ENCODE measurements at places on chromosomes 12 and 14.

DNA sequence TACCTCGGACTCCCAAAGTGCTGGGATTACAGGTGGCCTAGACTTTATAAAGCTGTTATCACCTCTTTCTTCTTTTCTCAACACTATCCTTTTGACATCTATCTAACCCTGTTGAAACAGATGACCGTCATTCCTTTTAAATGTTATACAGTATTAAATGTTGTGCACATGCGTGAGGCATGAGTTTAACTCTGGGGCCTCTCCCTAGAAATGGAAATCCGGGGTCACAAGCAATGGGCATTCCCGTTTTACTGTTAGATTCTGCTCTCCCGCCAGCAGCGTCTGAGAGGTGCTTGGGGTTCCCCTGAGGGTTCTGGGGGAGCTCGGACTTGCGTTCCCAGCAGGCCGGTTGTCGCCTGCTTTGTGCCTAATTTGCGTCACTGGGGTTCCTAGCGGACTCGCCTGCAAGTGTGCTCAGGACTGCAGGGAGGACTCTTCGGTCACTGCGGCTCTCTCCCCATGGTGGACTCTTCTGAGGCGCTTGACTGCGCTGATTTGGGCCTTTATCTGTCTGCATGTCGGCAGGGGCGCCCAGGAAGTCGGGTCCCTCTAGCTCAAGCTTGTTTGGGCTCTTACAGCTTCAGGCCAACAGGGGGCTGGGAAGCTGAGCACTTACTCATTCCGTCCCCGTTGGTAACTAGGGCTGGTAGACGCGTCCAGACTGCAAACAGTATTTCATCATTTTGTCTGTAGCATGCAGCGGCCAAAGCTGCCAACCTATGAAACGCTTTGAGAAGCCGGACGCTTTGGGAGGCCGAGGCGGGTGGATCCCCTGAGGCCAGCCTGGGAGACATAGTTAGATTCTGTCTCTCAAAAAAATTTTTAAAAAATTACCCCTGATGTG lies 1.2 kb upstream of the RAN start:
- DNase-seq: peak; percentile 86

GRCh38 chr14:32991691-32992090 lies 53.0 kb downstream of the NPAS3 start:
- no peak for DNase-seq

- DNase-seq: peak; percentile 52
Measured at GRCh38 chr14:50955373-50956043, 11.2 kb upstream of the PYGL start.

- no peak for DNase-seq
Measured at GRCh38 chr14:67253076-67253635, 11.9 kb downstream of the PALS1 start.

GRCh38 chr14:85359505-85359904 lies 170.4 kb upstream of the FLRT2 start:
- no peak for DNase-seq

DNA sequence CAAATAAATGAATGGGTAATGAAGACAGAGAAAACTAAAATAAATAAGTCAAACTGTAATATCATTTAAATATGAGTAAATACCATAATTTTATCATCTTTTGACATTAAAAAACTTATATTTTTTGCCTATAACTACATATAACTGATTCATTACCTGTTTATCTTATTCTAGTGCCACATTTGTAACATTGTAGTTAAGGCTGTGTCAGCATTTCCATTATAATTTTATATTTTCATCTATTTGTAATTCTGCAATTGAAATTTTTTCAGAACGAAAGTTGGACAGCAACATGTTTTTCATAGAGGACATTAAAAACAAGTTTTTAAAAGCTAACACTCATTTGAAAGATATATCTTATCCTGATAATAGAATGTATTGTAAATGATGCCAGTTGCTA lies 1286.5 kb downstream of the LRFN5 start:
- no peak for DNase-seq

- no peak for DNase-seq
Measured at GRCh38 chr14:78834766-78835451, 664.7 kb downstream of the NRXN3 start.

GRCh38 chr12:89863493-89863938 lies 154.9 kb upstream of the ATP2B1 start:
- peak; percentile 34 for DNase-seq

- no peak for DNase-seq
Measured at GRCh38 chr14:24630872-24631477, 3.0 kb downstream of the GZMB start.

DNA sequence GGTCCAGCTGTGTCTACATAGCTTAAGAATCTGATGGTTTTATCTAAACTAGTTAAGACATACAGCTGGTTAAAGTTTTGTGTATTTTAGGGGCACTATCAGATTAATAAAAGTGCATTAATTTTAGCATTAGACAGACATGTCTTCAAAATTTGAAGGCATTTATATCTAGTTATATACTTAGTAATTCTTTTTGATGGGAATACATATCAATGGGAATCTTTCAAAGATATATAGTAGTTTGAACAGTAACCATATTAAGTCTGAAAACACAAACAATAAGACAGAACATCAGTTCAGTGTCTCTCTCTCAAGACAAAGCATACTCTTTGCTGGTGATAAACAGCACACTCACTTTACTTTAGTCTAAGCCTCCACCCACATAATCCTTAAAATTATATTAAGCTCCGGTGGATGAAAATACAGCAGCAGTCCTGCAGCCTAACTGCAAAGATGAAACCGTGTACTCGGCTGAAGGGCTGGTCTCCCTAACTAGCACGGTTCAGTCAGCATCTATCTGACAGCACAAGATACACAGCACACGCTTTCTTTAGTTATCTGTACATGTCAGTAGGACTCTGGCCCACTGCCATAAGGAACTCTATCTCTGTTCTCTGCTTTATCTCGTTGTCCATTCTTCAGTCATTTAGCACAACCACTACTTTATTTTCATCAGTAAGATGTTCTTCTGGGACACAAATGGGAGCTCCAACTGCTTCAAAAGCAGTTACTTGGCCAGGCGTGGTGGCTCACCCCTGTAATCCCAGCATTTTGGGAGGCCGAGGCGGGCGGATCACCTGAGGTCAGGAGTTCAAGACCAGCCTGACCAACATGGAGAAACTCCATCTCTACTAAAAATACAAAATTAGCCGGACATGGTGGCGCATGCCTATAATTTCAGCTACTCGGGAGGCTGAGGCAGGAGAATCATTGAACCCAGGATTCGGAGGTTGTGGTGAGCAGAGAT lies 80.5 kb downstream of the MED13L start:
- DNase-seq: no peak

DNA sequence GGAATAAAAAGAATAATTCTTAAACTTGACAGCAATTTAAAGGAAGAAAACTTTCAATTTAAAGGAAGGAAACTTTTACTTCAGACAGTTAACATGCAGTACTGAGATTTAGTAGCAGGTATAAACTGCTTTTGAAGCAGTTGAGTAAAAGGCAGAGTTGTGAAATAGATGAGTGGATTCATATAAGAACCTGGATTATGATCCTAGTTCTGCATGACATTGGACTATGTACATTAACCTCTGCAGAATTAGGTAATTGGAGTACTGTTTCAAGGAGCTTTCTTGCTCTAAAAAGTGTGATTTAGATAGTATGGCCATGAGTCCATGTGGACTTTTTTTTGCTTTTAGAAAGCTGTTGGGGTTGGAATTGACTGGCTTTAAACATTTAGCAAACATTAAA lies 29.7 kb downstream of the ATP2A2 start:
- DNase-seq: no peak

DNA sequence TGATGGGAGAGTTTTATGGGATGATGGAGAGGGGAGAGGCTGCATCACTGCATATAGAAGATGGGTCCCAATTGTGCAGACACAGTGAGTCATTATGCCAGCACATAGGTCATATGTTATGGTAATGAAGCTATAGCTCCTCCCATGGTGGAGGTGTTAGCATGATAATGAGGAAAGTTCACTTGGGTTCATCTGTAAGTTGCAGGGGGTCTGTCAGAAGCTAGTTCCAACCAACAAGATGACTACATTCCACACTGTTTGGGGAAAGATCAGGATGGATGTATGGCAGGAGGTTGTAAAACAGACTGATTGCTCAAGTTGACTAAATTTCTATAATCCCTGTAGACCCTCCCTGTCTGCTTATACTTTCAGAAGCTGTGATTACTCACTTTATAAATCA lies 561.3 kb downstream of the C12orf50 start:
- DNase-seq: no peak

GRCh38 chr12:125149160-125150108 lies 84.2 kb downstream of the AACS start:
- DNase-seq: peak; percentile 80

DNA sequence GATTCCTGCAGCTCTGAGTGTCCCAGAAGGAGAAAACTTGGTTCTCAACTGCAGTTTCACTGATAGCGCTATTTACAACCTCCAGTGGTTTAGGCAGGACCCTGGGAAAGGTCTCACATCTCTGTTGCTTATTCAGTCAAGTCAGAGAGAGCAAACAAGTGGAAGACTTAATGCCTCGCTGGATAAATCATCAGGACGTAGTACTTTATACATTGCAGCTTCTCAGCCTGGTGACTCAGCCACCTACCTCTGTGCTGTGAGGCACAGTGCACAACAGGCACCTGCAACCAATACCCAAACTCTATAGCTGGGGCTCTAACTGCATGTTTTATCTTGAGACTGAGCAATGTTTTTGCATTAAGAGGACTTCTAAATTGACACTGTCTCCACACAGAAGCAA lies 379.2 kb upstream of the OR4E1 start:
- DNase-seq: no peak

DNA sequence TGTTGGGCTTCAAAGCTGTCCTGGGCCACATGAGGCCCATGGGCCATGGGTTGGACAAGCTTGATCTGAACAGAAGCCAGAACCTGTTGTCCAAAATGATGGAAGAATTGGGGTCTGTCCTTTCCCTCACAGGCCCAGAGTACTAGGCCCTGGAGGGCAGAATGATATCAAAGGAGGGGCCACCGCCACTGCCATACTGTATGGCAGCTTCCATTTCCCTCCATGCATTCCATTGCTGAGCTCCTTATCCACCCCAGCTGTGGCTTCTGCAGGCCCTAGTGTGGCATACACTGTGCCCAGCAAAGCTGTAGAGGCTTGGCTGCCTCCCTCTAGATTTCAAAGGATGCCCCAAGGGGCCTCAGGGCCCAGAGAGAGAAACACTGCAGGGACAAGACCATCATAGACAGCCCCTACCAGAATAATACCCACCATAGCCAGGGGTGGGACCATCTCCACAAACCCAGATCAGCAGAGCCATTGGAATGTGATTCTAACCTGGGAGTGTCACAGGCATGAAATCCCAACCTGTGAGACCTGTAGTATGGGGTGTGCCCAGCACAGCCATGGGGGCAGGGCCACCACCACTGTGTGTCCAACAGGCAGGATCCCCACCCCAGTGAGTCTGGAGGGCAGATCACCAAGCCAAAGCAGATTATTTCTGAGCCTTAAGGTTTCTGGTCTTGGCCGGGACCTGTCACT lies 61.4 kb upstream of the BEGAIN start:
- DNase-seq: no peak

GRCh38 chr12:64560396-64561301 lies 49.6 kb upstream of the RASSF3 start:
- DNase-seq: no peak

DNA sequence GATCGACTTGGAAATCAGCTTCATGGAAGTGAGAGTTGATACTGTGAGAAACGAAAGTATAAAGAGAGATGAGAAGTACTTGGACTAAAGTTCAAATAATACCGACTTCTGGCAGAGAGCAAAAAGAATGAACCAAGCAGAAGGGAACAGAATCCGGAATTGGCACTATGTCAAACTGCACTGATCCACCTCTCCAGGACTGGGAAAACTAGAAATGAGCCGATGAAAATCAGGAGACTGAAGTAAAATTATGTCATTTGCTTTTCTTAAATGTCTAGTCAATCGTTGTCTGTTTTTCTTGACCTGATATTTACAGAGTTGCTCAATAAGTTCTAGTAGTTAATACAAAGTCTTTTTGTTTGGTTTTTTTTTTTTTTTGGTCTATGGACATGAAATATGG lies 163.0 kb upstream of the FOXG1 start:
- no peak for DNase-seq

DNA sequence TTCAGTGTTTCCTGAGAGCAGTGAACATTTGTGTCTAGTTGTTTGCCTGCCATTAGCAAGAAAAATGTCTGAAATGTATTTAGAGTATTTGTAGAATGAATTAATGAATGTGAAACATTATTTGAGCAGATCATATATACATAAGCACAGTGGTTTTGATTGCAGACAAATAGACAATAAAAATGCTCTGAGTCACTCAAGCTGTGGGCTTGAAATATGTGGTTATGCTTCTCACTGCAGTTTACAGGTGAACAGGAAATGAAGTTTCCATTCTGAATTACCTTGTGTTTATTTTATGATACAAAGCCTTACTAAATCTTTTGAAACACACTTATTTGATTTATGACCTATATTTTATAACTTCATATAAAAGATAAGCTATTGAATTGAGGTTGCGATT lies 827.7 kb downstream of the TMTC2 start:
- DNase-seq: no peak

DNA sequence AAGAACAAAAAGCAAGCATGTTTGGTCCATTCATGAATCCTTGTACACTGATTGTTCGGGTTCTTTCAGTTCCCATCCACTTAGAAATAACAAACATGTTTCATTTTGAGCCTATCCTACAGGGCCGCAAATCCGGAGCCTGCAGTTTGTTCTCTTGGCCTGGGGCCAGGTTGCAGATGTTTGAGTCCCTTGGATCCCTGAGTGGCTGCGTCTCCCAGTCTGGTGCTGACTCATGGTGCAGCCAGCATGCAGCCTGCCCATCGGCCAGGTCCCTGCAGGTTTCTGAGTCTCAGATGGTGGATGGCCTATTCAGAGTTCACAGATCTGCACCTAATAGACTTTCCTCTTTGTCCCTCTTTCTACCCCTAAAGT lies 1.9 kb upstream of the DYNC1H1 start:
- no peak for DNase-seq

- peak; percentile 73 for DNase-seq
Measured at GRCh38 chr12:29148911-29149690, at the start of gene FAR2. TSS of gene FAR2 (plus strand) at chr12:29149278. CDS start at chr12:29270450, 121,172 bp downstream.

GRCh38 chr12:62158461-62159360 lies 101.5 kb upstream of the USP15 start:
- no peak for DNase-seq

DNA sequence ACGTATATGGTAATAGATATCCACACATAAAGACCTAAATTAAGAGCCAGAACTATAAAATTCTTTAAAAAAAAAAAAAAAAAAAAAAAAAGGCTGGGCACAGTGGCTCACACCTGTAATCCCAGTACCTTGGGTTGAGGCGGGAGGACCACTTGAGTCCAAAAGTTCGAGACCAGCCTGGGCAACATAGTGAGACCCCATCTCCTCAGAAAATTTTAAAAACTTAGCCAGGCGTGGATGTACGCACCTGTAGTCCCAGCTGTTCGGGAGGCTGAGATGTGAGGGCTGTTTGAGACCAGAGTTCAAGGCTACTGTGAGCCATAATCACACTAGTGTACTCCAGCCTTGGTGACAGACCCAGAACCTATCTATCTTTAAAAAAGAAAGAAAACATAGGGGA lies 4.3 kb downstream of the BTBD7 start:
- no peak for DNase-seq

GRCh38 chr12:12327802-12328201 lies 22.2 kb downstream of the MANSC1 start:
- peak; percentile 67 for DNase-seq
